Activated CD8-positive, alpha-beta T cell treated with anti-CD3 and anti-CD28 coated beads for 36 hours (primary cell): ENCODE measurements at places on chromosomes 6 and 20. TPM values are rescaled to one million over a fixed set of nuclear protein-coding genes. Genes with fewer than 3 reads are reported as not detected.
A peak's percentile ranks its signal among the peaks of the same experiment; 100 is the strongest.

DNA sequence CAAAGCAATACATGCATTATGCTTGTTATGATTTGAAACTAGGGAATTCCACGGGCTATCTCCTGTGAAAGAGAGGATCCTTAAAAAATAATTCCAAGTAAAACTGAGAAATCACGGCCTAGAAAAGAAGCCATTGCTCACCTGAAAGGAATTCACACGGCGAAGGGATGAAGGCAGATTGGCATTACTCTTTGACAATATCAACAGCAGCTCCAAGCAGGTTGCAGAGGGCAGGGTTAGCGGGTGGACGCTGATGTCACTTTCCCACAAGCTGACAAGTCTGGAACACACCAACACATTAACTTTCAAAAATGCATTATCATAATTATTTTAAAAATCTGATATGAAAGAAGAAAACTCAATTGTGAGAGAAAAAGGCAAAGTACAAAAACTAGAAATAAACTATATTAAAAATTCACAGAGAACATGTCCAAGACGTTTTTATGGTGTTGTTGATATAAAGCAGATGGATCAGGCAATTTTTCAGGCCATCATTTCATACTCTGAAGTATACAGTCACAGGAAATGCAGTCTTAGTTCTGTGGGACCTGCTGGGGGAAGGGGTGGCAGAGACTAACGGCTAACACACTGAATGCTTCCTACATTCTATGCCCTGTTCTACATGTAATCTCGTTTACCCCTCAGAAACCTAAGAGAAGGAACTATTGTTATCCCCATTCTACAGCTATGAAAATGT, 108.3 kb downstream of the UBE3D start:
- no peak overlapping the region for H3K27ac ChIP-seq
- H3K27me3 ChIP-seq: no peaks in the 10 kb centered on the region
- no peaks in the 10 kb centered on the region for H3K4me1 ChIP-seq
- DNase-seq: no peak
- peaks cover 34% of the 10 kb centered on the region for H3K36me3 ChIP-seq
- no peak overlapping the region for H3K4me3 ChIP-seq

GRCh38 chr6:34201455-34202107, 35.1 kb upstream of the HMGA1 start:
- H3K36me3 ChIP-seq: no peaks in the 10 kb centered on the region
- peaks cover 21% of the 10 kb centered on the region for H3K4me1 ChIP-seq
- DNase-seq: no peak
- no peaks in the 10 kb centered on the region for H3K27me3 ChIP-seq
- no peak overlapping the region for H3K27ac ChIP-seq

DNA sequence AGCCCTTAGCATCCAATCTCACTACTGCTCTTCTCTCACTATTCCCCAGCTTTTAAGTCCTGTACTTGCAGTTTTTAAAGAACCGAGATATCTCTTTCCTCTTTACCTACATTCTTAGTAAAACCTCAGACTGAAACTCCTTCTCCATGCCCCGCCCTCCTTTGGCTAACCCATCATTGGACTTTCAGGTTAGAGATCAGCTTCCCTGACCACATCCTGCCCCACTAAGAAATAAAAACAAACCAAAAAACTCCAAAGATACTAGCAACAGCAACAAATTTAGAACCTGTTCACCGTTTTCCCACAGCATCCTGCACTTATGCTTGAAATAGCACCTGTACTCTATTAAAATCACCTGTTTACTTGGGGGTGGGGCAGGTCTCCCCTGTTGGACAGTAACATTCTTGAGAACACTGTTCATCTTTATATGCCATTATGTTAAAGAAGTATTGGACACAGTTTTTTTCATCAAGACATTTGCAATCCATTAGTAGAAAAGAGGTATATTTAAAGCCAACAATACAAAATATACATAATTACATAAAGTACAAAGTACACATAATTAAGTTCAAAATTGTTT, 16.3 kb upstream of the SMAP1 start:
- no peaks in the 10 kb centered on the region for H3K27me3 ChIP-seq
- peak; percentile 88 for DNase-seq
- peak overlapping the region; percentile 14 for H3K27ac ChIP-seq

GRCh38 chr20:63940071-63940471, 16.1 kb downstream of the UCKL1 start:
- H3K4me3 ChIP-seq: no peak overlapping the region
- H3K36me3 ChIP-seq: peaks cover 12% of the 10 kb centered on the region
- no peaks in the 10 kb centered on the region for H3K27me3 ChIP-seq
- DNase-seq: no peak
- H3K4me1 ChIP-seq: peaks cover 12% of the 10 kb centered on the region
- no peak overlapping the region for H3K27ac ChIP-seq

GRCh38 chr6:19413323-19413722, 423.8 kb upstream of the ID4 start:
- no peak overlapping the region for H3K27ac ChIP-seq
- H3K36me3 ChIP-seq: no peaks in the 10 kb centered on the region
- H3K27me3 ChIP-seq: no peaks in the 10 kb centered on the region
- no peak overlapping the region for H3K4me3 ChIP-seq
- DNase-seq: no peak

DNA sequence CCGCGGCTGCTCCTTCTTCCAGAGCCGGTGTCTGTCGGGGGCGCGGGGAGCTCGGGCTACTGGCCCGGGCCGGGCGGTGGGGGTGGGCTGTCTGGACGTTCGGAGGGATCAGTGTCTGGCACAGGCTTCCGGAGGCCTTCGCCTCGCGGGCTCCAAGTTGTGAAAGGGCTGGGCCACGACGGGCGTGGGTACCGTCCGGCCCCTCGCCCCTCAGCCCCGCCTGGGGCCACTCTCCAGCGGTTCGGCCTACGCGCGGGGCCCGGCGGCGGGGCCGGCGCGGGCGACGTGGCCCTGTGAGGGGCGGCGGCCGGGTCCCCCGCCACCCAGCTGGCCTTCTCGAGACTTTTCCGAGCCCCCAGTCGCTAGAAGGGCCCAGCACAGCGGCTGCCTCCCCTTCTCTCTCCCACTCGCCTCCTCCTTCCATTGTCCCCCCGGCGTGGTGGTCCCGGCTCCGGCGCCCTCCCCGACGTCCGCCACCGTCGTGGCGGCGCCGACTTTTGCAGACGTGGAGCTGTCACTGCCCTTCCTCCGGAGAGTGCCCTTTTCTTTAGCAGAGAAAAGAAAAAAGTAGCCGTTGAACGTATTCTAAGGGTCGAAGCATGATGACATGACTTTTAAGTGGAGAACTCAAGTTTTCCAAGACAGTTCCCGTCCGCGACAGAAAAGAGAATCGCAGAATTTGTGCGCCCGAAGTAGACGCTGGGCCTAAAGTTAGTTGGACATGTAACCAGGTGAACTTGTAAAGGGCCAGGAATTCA, 571 bp downstream of the ITCH start:
- no peaks in the 10 kb centered on the region for H3K27me3 ChIP-seq
- H3K4me1 ChIP-seq: peaks cover 43% of the 10 kb centered on the region
- DNase-seq: peak; percentile 64
- peaks cover 29% of the 10 kb centered on the region for H3K36me3 ChIP-seq

DNA sequence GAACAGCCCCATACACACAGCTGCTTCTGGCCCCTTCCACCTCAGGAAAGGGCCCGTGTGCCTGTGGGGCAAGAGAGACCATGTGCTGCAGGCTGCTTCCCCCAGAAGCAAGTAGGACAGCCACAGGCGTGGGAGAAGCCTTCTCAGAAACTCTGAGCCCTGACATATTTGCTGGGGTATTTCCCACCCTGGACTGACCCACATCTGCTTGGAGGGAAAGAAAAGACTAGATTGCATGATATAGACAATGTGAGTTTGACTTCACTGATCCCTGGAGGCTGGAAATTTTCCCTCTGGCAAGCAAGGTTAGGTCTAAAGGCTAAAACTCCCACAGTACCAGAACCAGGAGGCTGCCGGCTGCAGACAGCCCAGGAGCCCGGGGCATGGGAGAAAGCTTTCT, 213.3 kb upstream of the SSTR4 start:
- H3K27ac ChIP-seq: no peak overlapping the region
- no peaks in the 10 kb centered on the region for H3K36me3 ChIP-seq
- no peak for DNase-seq

- no peak overlapping the region for H3K27ac ChIP-seq
- DNase-seq: no peak
- H3K4me1 ChIP-seq: peaks cover 2% of the 10 kb centered on the region
- H3K27me3 ChIP-seq: no peaks in the 10 kb centered on the region
- H3K36me3 ChIP-seq: peaks cover 54% of the 10 kb centered on the region
- H3K4me3 ChIP-seq: no peak overlapping the region
Observed at GRCh38 chr6:14135893-14136539, 18.4 kb downstream of the CD83 start.

DNA sequence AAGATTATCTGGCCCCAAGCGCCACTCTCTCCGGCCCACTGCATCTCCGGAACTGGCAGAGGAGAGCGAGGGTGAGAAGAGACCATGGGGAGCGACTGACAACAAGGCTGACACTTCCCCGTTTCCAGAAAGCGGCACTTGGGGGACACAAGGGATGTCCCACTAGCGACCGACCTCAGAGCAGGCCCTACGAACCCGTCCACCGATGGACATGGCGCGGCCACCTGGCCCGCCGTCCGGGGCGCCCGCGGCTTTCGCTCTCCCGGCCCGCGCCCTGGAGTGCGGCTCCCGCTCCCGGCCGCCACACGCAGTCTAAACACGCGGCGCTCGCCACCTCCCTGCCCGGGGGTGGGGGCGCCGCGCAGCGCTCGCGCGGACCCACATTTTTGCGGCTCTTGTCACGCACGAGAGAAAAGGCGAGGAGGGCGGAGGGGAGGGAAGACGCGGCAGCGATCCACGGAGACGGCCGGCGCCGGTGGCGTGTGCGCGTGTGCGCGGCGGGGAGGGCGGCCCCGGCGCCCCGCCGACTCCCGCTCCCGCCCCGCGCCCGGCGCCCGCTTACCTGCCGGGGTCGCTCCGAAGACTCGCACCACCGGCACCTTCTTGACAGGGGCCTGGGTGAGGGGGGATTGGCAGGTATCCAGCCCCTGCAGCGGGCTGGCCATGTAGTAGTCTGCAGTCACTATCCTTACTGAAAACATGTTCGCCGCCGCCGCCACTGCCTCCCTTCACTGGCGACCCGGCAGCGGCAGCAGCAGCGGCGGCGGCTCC, 645 bp downstream of the REV3L start:
- H3K27me3 ChIP-seq: no peaks in the 10 kb centered on the region
- H3K27ac ChIP-seq: peak overlapping the region; percentile 98
- peaks cover 17% of the 10 kb centered on the region for H3K36me3 ChIP-seq
- peaks cover 41% of the 10 kb centered on the region for H3K4me1 ChIP-seq

DNA sequence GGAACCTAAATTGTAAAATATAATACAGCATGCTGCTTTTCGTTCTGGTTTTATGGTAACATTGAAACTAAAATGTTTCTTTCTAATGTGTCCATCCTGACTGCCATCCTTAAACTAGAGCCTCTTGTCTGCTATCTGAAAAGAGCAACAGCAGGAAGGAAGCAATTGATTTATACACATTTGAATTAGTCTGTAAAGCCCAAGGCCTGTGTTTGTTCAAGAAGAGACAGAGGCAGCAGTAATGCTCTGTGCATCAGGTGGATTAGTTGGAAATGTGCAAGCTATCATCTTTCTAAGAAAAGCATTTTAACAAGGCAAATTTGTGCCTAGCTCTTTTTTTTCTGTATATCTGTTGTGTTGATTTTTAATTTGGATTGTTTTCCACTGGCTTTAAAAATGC, 128.6 kb downstream of the SCAF8 start:
- peaks cover 5% of the 10 kb centered on the region for H3K36me3 ChIP-seq
- DNase-seq: no peak
- H3K27me3 ChIP-seq: no peaks in the 10 kb centered on the region
- peaks cover 19% of the 10 kb centered on the region for H3K4me1 ChIP-seq

DNA sequence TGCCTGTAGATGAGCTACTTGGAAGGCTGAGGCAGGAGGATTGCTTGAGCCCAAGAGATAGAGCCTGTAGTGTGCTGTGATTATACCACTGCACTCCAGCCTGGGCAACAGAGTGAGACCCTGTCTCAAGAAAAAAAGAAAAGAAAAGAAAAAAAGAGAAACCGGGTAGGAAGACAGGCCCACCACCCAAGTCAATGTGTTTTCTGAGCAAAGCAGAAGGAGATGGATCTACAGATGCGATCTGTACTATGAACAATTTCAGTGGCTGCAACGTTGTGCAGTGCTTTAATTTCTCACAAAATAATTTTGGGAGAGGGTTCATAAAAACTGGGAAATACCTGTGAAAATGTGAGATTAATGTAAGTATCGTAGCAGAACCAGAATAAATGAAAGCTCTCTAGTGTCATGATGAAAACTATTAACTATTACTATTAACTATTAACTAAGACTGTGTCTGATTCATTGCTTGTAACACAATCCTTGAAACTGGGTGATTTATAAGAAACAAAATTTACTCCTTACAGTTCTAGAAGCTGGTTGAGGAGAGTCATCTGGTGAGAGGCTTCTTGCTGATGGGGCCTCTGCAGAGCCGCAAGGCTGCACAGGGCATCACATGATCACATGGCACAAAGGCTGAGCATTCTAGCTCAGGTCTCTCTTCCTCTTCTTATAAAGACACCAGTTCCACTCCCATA, 233.1 kb upstream of the ZNF217 start:
- peaks cover 30% of the 10 kb centered on the region for H3K4me1 ChIP-seq
- no peaks in the 10 kb centered on the region for H3K27me3 ChIP-seq
- H3K36me3 ChIP-seq: no peaks in the 10 kb centered on the region
- DNase-seq: no peak

GRCh38 chr6:25995507-25995906, 32.9 kb downstream of the TRIM38 start:
- H3K4me3 ChIP-seq: no peak overlapping the region
- H3K4me1 ChIP-seq: peaks cover 22% of the 10 kb centered on the region
- no peaks in the 10 kb centered on the region for H3K27me3 ChIP-seq
- DNase-seq: no peak
- H3K36me3 ChIP-seq: peaks cover 13% of the 10 kb centered on the region

DNA sequence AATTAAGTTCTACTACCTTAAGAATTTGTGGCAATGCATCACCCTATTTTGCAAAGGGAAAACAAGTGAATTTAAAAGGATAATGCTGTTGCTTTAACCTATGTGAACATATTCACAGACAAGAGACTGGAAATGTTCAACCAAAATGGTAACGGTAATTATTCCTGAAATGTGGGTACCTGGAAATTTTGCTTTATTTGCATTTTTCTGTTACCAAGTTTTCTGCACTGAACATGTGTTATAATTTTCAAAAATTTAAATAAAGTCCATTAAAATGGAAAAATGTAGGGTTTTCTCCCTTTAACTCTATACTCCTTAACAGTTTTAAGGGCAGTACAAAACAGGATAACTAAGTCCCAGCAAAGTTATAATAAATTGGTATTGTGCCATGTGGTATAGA, 66.4 kb downstream of the EPB41L2 start:
- H3K4me1 ChIP-seq: no peaks in the 10 kb centered on the region
- DNase-seq: no peak

The LGSN gene
- total RNA-seq: not detected

The SLC32A1 gene
- total RNA-seq: not detected

The SLC17A2 gene
- total RNA-seq: not detected

The TINAG gene
- not detected for total RNA-seq

The JAG1 gene
- 0.58 TPM for total RNA-seq

The TMEM217 gene
- total RNA-seq: 4.0 TPM
